Stimulated activated CD8-positive, alpha-beta memory T cell treated with anti-CD3 and anti-CD28 coated beads, Interleukin-4, amount 100 ng/mL, for 24 hours (primary cell): ENCODE measurements at places on chromosomes 13 and 19.

GRCh38 chr19:37905946-37906868 is at the start of gene WDR87:
Gene WDR87, minus strand, starts transcription at chr19:37906594. Its CDS starts 8,355 bp downstream, at chr19:37898239.
- DNase-seq = peak; percentile 38

GRCh38 chr13:114012921-114013320 is 39.0 kb upstream of the C13orf46 start:
- DNase-seq = no peak

GRCh38 chr13:110302997-110303396 is 4.0 kb downstream of the COL4A1 start:
- DNase-seq = no peak

GRCh38 chr19:19579533-19580361 is 38.7 kb downstream of the PBX4 start:
- DNase-seq = no peak

DNA sequence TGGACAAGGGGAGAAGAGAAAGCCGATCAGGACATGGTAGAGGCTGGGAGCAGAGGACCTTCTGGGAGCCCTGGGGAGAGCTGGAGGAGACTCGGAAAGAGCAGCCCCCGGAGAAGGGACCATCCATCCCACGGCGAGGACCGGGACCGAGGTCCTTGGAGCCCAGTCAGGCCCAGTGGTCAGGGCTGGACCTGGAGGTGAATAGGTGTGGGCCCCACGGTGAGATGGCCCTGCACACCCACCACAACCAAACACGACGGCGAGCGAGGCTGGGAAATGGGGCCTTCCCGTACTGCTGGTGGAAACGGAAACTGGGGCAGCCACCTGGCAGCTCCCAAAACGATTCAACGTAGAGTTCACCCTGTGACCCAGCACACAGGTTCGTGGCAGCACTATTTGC is 3.7 kb upstream of the NTN5 start:
- no peak for DNase-seq

GRCh38 chr13:59790626-59791025 is 373.1 kb downstream of the DIAPH3 start:
- no peak for DNase-seq

DNA sequence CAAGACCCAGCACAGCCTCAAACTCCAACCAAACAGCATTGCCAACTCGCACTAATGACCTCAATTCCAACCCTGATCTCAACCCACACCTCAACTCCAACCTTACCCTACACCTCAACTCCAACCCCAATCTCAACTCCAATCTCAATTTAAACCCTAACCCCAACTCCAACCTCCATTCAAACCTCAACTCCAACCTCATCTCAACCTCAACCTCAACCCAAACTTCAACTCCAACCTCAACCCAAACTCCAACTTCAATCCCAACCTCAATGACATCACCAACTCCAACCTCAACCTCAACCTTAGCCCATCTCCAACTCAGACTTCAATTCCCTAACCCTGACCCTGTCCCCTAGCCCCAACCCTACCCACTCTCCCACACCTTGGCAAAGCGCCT is 58.4 kb downstream of the UNC13A start:
- DNase-seq = no peak

DNA sequence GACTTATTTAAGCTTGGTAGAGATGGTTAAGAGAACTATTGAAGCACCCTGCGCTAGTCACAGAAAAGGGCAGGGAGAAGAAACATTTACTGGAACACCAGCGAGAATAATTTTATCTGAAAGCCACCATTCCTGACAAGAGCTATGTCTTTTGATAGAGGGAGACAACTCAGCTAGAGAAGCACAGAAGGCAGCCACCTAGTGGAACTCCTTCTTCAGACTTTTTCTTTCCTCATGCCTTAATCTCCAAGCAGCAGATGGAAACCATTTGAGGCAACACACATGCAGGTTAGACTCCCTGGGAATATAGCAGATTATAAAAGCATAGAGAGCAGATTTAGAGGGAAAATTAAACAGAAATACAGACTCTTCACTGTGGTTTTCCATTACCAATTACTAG is 813.4 kb downstream of the SLITRK6 start:
- no peak for DNase-seq

DNA sequence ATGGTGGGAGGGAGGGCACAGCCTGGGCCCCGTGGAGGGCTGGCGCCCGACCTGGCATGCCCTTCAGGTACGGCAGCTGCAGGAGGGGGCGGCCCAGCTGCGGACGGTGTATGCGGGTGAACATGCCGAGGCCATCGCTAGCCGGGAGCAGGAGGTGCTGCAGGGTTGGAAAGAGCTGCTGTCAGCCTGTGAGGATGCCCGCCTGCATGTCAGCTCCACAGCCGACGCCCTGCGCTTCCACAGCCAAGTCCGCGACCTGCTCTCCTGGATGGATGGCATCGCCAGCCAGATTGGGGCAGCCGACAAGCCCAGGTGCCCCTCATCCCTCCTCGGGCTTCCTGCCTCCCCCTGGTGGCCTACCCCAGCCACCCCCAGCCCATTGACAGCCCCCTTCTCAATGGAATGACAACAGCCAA is 16.6 kb upstream of the SHKBP1 start:
- no peak for DNase-seq

GRCh38 chr19:31718898-31719297 is 369.7 kb upstream of the TSHZ3 start:
- DNase-seq = no peak

GRCh38 chr13:105445796-105446195 is 1089.7 kb downstream of the EFNB2 start:
- DNase-seq = no peak

DNA sequence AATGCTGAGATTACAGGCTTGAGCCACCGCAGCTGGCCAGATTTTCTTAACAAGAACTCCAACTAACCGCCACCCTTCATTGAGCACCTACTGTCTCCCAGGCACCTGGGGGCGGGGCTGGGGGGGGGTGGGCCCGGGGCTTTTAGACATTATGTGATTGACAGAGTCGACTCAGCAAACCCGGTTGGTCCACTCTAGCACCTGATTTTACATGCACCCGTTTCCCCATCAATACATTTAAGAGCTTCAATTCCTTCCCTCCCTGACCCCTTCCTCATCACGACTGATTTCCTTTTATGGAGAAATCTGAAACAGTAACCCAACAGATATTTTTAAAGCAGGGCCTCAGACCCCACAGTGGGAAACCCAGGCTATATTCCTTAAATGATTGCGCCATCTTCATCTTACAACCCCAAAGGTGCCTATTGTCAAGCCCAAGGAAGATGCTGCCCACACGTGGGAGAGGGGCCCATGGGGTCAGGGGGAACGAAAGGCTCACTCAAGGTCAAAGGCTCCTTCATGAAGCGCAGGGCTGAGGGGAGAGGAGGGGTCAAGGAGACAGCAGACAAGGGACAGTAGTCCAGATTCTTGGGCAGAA is 1.8 kb downstream of the INSR start:
- DNase-seq = no peak

- DNase-seq = no peak
These were observed 57.3 kb downstream of the KLF2 start for GRCh38 chr19:16381756-16382401.

- DNase-seq = no peak
These were observed 4.1 kb downstream of the KLK2 start for GRCh38 chr19:50877338-50877737.

DNA sequence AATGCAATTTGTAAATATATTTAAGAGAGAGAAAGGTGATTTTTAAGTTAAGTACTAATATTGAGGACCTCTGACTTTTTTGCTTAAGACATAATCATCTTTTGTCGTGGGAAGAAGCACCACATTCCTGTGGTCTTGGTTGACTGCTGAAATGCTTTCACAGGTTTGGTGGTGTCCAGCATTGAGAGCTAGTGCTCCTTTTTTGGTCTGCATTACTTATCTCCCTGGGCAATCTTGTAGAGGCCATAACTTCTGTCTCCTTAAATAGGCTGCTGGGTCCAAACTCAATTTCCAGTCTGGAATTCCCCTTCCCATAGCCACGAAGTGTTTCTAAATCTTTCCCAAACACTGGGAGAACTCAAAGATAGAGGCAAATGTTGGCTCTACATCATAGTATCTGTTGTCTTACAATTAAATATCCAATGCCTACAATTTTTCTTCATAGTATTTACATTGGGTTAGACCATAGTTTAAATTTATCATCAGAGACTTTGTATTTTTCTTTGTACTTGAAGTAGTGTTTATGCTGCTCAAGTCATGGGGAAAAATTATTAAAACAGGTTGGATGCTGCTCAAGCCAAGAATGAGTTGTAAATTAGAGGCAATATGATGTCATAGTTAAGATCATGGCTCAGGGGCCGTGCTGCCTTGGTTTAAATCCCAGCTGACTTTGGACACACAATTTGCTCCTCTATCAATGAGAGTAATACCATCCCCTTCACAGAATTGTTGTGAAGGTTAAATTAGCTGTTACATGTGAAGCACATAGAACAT is 105.6 kb downstream of the POSTN start:
- DNase-seq = no peak

DNA sequence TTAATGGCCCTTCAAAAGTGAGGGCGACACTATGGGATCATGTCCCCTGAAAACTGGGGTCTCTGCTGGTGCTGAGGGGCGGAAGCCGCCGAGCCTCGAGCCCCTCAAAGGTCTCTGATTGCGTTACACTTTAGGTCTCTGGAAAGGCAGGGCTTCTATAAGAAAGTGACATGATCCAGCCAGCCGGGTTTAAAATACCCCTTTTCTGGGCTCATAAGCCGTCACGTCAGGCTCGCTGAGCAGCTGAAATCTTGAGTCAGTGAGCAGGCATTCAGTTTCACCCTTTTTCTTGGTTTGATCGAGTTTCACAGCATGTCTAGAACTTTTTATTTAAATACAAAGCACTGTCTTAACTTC is 600 bp upstream of the HMGB1 start:
- no peak for DNase-seq

GRCh38 chr13:43389573-43389972 is 366.2 kb downstream of the DNAJC15 start:
- DNase-seq = no peak

DNA sequence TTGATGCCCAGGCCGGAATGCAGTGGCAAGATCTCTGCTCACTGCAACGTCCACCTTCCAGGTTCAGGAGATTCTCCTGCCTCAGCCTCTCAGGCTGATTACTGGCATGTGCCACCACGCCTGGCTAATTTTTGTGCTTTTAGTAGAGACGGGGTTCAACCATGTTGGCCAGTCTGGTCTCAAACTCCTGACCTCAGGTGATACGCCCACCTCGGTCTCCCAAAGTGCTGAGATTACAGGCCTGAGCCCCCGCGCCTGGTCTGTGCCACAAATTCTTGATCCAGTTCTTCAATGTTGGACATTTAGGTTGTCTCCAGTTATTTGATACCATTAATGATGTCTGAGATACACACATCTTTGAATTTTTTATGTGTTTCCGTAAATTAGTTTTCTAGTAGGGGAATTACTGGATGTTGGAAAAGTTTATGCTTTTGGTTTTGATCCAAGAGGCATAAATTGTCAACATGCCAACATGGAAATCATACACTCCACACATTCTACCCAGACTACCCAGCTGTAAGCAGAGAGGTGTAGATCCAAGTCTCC is 525 bp upstream of the COG3 start:
- DNase-seq = no peak

- DNase-seq = no peak
These were observed 3.2 kb downstream of the SYDE1 start for GRCh38 chr19:15110418-15110815.

DNA sequence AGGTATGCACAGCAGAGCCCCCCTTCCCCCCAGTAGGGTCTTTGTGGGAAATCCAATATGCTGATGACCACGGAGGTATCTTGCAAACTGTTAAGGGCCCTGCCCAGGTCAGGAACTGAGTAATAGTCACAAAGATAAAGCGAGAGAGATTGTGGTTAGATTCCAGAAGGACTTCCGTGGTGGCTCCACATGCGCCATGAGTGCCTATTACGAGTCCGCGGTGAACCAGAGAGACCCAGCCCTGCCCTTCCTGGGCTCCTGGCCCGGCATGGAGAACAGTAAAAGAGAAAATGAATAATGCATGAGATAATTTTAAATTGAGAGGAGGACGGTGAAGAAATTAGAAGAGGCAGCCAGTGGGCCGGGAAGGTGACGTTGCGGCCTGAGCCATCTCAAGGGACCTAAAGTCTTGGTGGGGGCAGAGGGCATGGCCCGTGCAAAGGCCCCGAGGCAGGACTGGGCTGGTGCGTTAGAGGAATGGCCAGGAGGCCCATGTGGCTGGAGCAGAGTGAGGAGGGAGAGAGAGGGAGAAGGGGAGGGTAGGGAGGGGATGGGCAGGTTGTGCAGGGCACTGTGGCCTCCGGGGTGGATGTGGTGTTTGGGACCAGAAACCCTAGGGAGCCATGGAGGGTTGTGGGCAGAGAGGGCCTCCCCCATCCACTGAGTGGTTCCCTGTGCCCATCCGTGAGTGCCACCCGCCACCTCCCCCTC is 46.6 kb upstream of the NFIC start:
- no peak for DNase-seq

DNA sequence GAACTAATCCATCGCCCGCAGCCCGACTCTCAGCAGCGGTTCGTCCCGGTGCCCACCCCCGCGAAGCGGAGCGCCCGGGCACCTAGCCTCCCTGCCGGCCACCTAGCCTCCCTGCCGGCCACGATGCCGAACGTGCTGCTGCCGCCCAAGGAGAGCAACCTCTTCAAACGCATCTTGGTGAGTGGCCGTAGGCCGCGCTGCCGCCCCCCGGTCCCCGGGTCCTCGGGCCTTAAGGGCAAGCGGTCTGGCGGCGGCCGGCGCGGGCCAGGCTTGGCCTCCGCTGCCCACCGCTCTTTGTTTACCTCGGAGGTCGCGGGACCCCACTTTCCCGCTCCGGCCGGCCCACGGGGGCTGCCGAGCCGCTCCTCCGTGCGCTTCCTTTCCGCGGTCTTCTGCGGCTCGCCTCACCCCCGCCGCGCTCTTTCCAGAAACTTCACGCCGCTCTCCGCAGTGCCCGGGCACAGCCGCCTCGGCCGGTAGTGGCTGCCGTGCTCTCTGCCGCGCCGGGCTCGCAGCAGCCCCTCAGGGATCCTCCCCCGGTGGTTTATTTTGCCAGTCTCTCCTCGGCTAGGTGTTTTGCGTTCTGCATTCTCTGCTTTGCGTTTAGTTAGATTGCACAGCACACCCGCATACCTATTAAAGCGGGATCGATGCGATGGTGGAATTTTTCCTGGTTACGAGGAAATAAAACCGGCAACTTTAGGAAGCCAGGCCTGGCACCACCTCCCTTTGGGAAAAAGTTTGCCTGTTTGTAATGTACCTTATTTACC is 524 bp downstream of the NAA16 start:
- peak; percentile 27 for DNase-seq
